ENCODE measurements at places on chromosomes 4 and X.

DNA sequence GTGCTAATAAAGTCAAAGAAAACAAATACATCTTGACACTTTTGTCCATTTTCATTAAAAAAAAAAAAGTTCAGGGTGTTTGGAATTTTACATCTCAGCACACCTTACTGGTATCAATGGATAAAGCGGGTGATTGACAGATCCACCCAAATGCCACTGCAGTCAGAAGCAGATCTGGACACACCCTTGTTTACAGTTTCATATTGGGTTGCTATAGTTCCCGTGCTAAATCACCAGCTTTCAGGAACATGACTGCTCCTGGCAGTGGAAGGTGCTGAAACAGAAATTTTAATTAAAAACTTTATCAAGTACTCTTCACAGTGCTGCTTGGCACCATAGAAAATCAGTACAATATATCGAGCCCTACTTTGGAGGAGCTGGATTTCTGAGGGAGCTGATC lies 116.3 kb downstream of the STOX2 start:
- DNase-seq: no peak

DNA sequence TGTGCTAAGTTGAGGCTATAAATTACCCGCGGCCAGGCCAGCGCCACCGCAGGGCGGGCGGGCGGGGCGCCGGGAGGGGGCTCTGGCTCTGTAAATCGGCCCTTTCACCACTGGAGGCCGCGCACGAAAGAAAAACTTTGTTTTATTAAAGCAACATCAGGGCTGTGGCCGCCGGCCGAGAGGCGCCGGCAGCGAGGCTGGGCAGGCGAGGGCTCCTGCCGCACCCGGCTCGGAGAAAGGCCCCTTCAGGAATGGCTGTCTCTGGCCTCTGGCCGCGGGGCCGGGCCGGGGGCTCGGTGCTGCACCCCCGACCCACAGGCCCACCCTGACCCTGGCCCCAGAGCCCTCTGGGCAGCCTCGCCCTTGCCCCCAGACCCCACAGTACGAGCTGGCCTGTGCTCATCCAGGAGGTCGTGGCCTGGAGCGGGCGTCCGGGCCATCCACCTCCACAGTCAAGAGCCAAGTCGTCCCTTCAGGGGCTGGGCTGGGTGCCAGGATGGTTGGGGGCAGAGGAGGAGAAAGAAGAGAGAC lies 29.5 kb upstream of the FGFR3 start:
- DNase-seq: no peak

- DNase-seq: no peak
Measured at GRCh38 chr4:142278171-142278570, 567.9 kb downstream of the INPP4B start.

DNA sequence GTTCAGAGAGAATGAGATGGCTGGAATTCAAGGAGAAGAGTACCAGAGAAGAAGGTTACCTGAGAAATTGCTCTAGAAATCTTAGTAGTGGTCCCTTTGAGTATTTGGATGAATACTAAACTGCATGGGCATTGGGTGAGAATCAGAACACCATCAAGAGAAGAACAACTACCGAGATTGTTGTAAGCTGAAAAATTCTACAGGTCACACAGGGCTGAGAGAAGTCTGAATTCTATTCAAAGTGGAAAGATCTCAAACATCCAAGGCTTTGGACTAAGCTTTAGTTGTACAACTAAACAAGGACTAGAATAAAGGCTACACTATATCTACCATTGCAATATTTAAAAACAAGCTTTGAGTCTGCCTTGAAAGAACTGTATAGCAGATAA lies 40.8 kb downstream of the LRBA start:
- DNase-seq: no peak

DNA sequence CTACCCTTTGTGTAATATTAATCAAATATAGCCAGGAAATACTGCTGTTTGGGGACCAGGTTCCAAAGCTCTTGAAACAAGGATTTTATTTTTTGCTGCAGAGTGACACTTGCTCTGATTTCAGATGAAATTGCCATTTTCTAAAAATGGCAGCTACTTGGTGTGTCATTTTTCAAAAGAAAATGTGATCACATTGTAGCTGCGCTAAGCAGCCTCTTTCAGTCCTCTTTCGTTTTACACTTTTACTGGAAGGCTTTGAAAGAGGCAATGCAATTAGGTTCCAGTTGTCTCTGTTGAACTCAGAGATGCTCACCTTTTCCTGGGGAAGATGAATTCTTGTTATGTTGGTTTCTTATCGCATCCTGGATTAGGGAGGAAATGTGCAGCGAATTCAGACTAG lies 85.1 kb downstream of the CT47B1 start:
- no peak for DNase-seq

All from mesothelial cell of epicardium (in vitro differentiated cells).